ENCODE measurements at places on chromosomes 4 and X. TPM values are rescaled to one million over a fixed set of nuclear protein-coding genes. Genes with fewer than 3 reads are reported as not detected.

The P2RY4 gene
- 0.08 TPM for total RNA-seq

The PLXNB3 gene
- total RNA-seq, result 0.50 TPM

DNA sequence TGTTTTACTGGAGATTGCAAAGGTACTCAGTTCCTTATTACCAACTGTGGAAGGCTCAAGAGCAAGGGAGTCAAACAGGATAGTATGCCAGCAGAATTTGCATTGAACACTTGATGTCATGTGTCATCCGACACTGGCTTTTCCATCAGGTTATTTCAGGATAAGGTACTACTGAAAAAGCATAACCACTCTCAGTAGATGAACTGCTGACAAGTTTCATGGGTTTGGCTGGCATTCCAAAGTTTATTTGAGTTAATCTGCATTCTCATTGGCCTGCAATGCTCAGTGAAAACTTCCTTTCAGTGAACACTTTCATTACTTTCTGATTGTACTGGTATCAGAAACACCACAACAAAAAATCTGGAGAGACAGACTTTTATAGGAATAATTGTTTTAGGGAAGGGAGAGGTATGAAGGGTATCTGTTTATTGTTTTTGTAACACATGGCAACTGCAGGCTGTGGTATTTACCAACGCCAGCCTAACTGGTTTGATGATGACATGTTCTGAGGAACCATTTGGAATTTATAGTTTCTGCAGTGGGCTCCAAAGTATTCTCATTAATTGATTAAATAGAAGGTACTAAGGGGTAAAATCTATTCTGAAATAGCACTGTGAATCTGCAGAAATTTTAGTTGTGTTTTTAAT is 345.7 kb upstream of the NR3C2 start:
- H3K4me1 ChIP-seq, result no peaks in the 10 kb centered on the region
- no peak for DNase-seq
- no peaks in the 10 kb centered on the region for H3K27me3 ChIP-seq
- H3K36me3 ChIP-seq, result no peaks in the 10 kb centered on the region

GRCh38 chr4:184792950-184793555 is 32.7 kb downstream of the ACSL1 start:
- DNase-seq, result no peak
- H3K27ac ChIP-seq, result no peak overlapping the region
- H3K4me1 ChIP-seq, result peaks cover 67% of the 10 kb centered on the region
- no peaks in the 10 kb centered on the region for H3K27me3 ChIP-seq

DNA sequence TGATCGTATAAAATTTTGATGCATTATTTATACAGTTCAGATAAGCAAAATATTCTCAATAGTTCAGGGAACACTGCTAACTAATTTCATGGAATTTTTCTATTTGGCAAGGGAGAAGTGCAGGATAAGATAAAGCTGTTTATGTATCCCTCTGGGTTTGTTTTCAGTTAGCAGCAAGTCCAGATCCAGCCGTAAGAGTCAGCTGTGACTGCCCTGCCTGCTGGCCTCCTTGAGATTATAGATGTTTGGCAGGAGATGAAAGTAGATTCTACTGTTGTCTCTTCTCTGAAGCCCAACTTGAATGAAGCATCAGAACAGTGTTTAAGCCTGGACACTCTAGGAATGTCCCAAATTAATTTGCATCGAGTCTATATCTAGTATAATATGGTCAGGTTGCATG is 29.5 kb downstream of the ANTXR2 start:
- peaks cover 2% of the 10 kb centered on the region for H3K36me3 ChIP-seq
- no peaks in the 10 kb centered on the region for H3K4me1 ChIP-seq
- no peaks in the 10 kb centered on the region for H3K27me3 ChIP-seq
- no peak overlapping the region for H3K27ac ChIP-seq

DNA sequence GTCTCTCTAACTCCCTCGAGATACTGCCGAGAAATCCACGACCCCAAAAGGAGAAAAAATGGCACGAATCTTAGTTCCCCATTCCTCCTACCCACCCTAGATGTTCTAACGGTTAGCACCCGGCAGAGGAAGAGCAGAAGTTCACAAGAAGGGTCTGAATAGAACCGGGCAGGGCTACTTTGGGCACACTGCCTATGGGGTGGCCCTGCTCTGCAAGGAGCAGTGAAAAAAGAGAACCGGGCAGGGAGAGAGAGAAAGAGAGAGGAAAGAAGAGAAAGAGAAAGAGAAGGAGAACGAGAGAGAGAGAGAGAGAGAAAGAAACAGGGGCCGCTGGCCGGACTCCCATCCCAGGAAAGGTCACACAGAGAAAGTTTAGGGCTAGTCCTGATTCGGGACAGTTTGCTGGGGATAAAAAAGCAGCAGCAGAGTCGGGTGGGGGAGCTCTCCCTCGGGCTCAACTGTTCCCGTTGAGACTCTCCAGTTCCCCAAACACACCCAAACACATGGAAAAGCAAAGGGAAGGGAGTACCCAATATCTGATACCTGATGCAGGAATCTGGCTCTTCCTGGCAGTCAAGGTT is 468 bp downstream of the GLA start:
- no peak for DNase-seq
- peaks cover 4% of the 10 kb centered on the region for H3K4me1 ChIP-seq
- peaks cover 3% of the 10 kb centered on the region for H3K36me3 ChIP-seq
- H3K27me3 ChIP-seq, result no peaks in the 10 kb centered on the region
- H3K27ac ChIP-seq, result peak overlapping the region; percentile 82

DNA sequence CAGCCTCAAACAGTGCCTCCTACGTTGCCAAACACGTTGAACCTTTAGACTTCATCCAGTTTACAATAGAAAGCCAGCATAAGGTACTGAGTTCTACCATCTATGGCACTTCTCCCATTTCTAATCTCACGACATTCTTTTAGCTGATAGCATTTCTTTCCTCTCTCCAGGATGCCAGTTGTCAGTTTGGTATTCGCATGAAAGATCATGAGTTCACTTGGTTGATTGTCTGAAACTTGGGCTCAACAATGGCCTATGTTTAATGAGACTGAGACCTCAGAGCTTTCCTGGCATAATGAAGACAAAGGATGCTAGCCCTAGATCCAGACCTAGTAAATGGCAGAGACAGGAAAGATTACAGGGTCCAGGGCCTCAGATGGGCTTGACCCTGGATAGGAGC is 69.2 kb upstream of the SPRY1 start:
- no peak for DNase-seq
- no peaks in the 10 kb centered on the region for H3K36me3 ChIP-seq
- H3K27me3 ChIP-seq, result no peaks in the 10 kb centered on the region
- no peak overlapping the region for H3K27ac ChIP-seq
- no peaks in the 10 kb centered on the region for H3K4me1 ChIP-seq

GRCh38 chr4:101421386-101421785 is 74.1 kb upstream of the PPP3CA start:
- no peaks in the 10 kb centered on the region for H3K36me3 ChIP-seq
- no peaks in the 10 kb centered on the region for H3K27me3 ChIP-seq
- H3K27ac ChIP-seq, result no peak overlapping the region
- no peak for DNase-seq
- no peak overlapping the region for H3K4me3 ChIP-seq

- no peaks in the 10 kb centered on the region for H3K4me1 ChIP-seq
- DNase-seq, result no peak
- H3K36me3 ChIP-seq, result no peaks in the 10 kb centered on the region
These were observed 46.0 kb downstream of the ANXA5 start for GRCh38 chr4:121650741-121651140.

DNA sequence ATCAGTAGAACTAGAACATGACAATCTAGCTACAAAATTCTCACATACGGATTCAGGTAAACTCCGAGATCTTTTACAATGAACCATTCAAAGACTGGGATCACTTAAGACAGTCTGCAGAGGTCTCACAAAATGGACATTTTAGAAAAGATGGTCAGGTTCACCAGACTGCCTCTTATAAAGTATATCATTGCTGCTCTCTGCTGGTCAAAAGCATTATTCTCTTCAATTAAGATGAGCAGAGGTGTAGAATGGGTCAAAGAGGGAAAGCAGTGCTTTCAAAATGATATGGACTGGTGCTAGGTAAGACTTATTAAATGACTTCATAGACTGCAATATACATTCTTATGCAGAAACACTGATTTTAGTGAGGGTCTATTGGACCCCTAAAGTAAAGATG is 434.7 kb downstream of the PACRGL start:
- DNase-seq, result no peak
- H3K4me3 ChIP-seq, result no peak overlapping the region
- H3K27me3 ChIP-seq, result peaks cover 9% of the 10 kb centered on the region
- no peak overlapping the region for H3K27ac ChIP-seq

GRCh38 chr4:138789796-138790195 is 225.8 kb upstream of the NOCT start:
- no peaks in the 10 kb centered on the region for H3K36me3 ChIP-seq
- H3K4me3 ChIP-seq, result no peak overlapping the region
- no peaks in the 10 kb centered on the region for H3K4me1 ChIP-seq
- H3K27me3 ChIP-seq, result no peaks in the 10 kb centered on the region
- no peak for DNase-seq

DNA sequence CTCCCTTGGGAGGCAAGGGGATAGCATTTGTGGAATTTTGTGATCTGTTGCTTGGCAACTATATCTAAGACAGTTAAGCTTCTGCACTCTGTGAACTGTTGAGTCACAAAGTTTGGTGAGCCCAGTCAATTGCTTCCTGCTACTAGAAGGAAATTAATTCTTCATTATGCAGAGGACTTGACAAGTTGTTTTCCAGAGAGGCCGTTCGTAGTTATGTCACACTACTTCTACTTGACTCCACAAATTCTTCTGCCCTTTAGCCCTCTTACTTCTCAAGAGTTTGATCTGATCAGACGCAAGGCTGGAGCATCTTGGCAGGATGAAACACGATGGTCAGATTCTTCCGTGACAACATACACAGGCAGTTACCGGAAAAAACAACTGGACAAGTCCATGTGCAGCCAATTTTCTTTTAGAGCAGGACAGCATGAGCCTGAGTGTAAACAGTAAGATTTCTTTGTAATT is at the start of gene C4orf51:
C4orf51 (plus strand) TSS at position 156 of the 465 bp plus-strand sequence; CDS start at position 214, 58 bp downstream.
- no peak for DNase-seq
- H3K4me3 ChIP-seq, result no peak within 1 kb of the TSS
- no peak within 1 kb of the TSS for H3K27ac ChIP-seq
- no peaks in the 10 kb centered on the region for H3K36me3 ChIP-seq
- H3K27me3 ChIP-seq, result no peaks in the 10 kb centered on the region

DNA sequence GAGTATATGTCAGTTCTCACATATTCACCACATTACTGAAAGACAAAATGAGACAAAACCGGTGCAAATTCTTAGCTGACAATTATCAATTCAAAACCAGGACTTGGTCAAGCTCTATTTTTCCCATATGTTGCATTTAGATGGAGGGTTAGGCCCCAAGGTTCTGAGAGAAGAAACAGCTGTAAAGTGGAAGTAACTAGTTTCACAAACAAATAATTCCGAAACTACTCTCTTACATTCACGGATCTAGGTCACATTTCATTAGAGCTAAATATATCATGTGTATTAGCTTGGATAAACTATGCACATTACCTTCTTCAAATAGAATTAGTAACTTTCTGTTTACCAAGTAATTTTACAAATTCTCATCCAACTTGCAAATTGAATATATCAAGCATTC is 3.7 kb upstream of the GABRA2 start:
- no peak for DNase-seq
- H3K36me3 ChIP-seq, result no peaks in the 10 kb centered on the region
- H3K27me3 ChIP-seq, result no peaks in the 10 kb centered on the region
- no peak overlapping the region for H3K4me3 ChIP-seq

- H3K27ac ChIP-seq, result no peak overlapping the region
- H3K27me3 ChIP-seq, result no peaks in the 10 kb centered on the region
These were observed 93.8 kb downstream of the ELOVL6 start for GRCh38 chr4:110104661-110105060.

DNA sequence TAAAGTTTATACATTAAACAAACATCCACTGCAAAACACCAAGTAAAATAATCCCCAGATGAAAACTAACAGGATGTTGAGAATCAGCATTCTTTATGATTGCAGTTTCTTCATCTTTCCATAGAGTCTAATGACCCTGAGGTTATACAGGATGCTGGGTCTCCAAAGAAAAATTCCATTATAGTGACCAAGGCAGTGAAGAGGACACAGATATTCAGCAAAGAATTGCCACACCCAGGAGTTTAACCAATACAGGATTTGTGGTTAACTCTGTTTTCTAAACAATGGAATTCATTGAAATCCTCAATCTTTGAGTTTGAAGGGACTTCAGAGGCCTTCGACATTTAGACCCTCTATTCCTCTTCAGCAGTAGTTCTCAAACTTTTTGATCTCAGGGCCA is 76.2 kb upstream of the ESX1 start:
- H3K4me3 ChIP-seq, result no peak overlapping the region
- H3K36me3 ChIP-seq, result no peaks in the 10 kb centered on the region
- no peaks in the 10 kb centered on the region for H3K27me3 ChIP-seq
- no peak overlapping the region for H3K27ac ChIP-seq
- H3K4me1 ChIP-seq, result no peaks in the 10 kb centered on the region

GRCh38 chr4:128512767-128513322 is 225.2 kb upstream of the PGRMC2 start:
- H3K27me3 ChIP-seq, result no peaks in the 10 kb centered on the region
- no peaks in the 10 kb centered on the region for H3K36me3 ChIP-seq
- H3K4me3 ChIP-seq, result no peak overlapping the region
- H3K27ac ChIP-seq, result no peak overlapping the region
- no peak for DNase-seq
- H3K4me1 ChIP-seq, result no peaks in the 10 kb centered on the region

DNA sequence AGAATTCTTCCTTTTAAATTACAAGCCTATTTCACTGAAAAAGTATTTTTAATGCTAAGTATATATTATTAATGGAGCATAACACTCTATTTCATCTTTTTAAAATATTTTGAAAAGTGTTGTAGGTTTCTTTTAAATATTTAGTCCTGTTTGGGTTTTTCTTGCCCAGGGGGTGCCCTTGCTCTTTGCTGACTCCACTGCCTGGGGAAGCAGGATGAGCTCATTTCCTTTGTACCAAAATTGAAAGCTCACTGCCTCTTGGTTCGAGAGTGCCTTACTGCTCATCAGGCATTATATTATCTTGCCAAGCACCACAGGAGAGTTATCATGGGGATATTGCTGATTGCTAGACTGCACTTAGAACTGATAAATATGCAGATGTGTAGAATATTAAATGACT is 819.2 kb downstream of the PCDH18 start:
- no peaks in the 10 kb centered on the region for H3K4me1 ChIP-seq
- no peaks in the 10 kb centered on the region for H3K36me3 ChIP-seq
- H3K27me3 ChIP-seq, result no peaks in the 10 kb centered on the region
- no peak for DNase-seq
- H3K27ac ChIP-seq, result no peak overlapping the region

GRCh38 chr4:177938226-177938625 is 496.0 kb upstream of the AGA start:
- no peak overlapping the region for H3K27ac ChIP-seq
- no peaks in the 10 kb centered on the region for H3K4me1 ChIP-seq
- H3K27me3 ChIP-seq, result no peaks in the 10 kb centered on the region

DNA sequence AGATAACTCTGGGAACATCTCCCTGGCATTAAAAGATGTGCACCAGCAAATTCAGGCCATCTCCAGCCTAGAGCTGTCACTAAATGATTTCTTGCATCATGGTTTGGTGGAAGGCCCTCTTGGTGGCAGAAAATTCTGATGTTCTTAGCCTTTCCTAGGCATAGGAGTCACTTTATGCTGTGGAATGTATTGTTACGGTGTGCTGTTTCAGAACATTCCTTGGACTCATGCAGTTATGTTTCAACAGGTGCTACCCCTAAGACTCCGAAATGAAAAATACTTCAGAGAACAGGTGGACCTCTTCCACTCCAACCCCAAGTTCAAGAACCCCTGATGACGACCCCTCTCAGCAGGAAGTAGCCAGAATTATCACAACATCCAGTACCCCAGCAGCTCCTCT is 20.3 kb upstream of the PAPSS1 start:
- no peaks in the 10 kb centered on the region for H3K36me3 ChIP-seq
- H3K27me3 ChIP-seq, result no peaks in the 10 kb centered on the region
- H3K4me3 ChIP-seq, result no peak overlapping the region
- peaks cover 12% of the 10 kb centered on the region for H3K4me1 ChIP-seq
- H3K27ac ChIP-seq, result no peak overlapping the region
- DNase-seq, result no peak

All from liver (tissue), 10 donors.